Activated T-helper 17 cell treated with anti-CD3 and anti-CD28 coated beads, Interleukin-2, amount 50 U/mL, for 72 hours (primary cell): ENCODE measurements at places on chromosomes 5 and 9.

DNA sequence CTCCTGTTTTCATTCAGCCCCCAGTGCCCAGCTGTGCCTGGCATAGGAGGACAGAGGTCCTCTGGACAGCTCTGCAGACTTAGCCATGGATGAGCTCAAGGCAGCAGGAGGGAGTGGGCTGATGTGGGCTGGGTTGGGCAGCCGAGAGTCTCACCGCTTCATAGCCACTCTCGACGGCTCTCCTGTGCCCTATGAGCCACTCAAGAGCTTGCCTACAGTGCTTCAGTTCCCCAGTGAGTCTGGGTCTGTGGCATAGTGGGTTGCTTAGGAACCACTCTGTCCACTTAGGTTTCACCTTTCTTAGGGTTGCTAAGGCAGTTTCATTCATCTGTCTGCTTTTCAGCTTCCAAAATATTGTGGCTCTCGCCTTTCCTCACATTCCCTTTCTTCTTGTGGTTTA lies 296.8 kb downstream of the ICE1 start:
- no peak for ATAC-seq

- ATAC-seq: no peak
Measured at GRCh38 chr5:15620501-15620900, 120.5 kb downstream of the FBXL7 start.

DNA sequence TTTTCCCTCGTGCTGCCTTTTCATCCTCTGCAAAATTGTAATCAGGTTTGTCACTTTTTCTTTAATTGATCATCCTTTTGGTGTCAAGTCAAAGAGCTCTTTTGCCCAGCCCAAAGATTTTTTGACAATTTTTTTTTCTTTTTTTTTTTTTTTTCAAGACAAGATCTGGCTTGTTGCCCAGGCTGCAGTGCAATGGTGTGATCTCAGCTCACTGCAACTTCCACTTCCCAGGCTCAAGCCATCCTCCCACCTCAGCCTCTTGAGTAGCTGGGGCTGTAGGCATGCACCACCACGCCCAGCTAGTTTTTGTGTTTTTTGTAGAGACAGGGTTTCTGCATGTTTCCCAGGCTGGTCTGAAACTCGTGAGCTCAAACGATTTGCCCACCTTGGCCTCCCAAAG lies 36.7 kb downstream of the CDK7 start:
- ATAC-seq: no peak

- no peak for ATAC-seq
Measured at GRCh38 chr9:6171667-6172066, 43.9 kb upstream of the IL33 start.

DNA sequence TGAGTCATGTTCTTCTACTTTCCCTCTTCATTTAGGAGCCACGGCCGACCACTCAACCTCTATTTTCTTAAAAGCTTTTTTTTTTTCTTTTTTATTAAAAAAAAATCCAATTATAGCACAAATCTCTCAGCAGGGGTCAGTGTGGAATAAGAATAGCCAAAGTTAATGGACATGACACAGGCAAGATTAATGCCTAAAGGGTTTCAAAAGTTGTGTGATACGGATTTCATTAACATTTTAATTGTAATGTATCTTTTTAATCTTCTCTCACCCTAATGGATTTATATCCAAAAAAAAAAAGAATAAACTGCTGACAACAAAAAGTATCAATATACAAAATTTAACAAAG lies 5.4 kb downstream of the NACC2 start:
- ATAC-seq: no peak

- ATAC-seq: no peak
Measured at GRCh38 chr9:98142925-98143481, 24.0 kb upstream of the TRIM14 start.

DNA sequence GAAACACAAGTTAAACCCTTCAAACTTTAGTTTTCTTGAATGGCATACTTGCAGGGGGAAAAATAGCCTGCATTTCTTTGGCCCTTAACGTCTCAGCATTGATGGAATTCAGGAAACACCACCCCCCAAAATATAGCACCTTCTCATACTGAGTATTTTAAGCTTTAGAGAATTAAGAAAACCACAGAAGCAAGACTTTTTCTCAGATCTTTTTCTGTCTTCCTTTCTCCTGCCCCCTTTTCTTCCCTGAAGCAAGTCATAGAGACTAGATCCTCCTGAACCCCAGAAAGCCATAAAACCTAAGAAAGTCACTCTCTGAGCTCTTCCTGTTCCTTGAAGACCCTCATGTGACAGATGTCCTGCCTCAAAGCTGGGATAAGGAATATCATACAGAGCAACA lies 1069.9 kb downstream of the EFNA5 start:
- no peak for ATAC-seq

DNA sequence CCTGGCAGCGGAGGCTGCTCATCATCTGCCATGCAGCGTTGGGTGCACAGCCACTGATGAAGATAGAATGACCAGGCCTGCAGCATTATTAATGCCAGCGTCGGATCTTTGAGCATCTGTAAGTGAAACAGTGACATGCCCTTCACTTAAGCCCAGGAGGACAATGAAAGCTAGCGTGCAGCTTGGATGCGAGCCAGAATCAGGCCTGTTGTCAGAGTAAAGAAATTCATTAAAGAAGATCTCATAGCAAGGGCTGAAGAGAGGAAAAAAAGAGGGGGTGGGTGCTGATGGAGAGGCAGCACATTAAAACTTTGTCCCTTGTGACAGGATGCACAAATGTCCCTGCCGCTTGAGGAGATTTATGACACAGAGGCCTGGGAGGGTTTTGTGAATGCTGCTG lies 186.1 kb upstream of the MAST4 start:
- ATAC-seq: no peak

DNA sequence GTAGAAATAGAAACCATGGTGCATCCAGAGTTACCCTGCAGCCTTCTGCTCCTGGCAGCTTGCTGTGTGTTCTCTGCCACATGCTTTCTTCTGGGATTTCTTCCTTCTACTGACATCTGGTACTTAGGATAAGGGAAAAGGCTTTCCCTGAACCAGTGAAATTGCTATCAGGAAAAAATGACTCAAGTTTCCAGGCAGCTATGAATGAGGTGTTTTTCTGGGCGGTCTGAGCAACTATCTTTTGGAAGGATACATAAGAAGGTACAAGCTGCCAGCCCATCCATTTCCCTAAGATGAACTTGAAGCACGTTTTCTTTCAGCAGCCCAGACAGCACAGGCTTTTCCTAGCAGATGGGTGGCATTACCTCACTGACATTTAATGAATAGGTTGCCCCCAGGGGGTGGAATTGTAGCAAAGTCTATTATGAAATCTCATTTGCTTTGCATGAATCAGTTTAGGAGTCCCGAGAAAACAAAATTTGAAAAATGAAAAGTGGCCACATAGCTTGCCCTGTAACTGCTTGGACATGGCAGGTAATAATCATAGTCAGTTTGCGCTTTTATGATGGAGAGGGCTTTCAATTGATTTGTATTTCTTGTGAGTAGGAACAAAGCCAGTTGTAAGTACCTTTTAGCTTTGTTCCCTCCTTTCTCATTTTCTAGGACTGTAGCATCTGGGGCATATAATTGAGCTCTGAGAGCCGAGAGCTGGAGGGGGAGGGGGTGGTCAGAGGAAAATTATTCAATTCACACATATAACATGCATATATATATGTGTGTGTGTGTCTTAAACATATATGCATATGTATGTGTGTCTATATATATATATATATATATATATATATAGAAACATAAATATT lies 108.5 kb downstream of the C9orf152 start:
- no peak for ATAC-seq

- no peak for ATAC-seq
Measured at GRCh38 chr9:133825555-133826218, 87.5 kb upstream of the SARDH start.

- no peak for ATAC-seq
Measured at GRCh38 chr5:96321345-96321744, 111.7 kb downstream of the PCSK1 start.

DNA sequence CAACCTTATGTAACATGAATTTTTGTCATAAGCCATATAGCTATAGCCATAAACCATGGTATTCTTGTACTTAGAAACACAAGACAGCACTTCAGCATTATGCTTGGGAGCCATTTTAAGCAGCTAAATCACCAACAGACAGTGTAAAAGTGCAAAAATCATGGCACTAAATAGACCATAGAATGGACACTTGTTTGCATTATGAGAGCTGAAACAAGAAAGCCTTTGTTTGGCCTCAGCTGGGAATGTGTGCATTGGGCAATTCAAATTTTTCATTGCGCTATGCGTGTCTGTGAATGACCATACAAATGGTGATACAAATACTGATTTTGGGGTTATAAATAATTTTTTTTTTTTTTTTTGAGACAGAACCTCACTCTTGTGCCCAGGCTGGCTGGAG lies 23.7 kb downstream of the KDM4C start:
- no peak for ATAC-seq

GRCh38 chr5:138927979-138928378 lies 52.8 kb upstream of the LRRTM2 start:
- no peak for ATAC-seq

- ATAC-seq: no peak
Measured at GRCh38 chr5:15799014-15799413, 299.0 kb downstream of the FBXL7 start.

- no peak for ATAC-seq
Measured at GRCh38 chr5:93206203-93206602, 374.8 kb downstream of the NR2F1-AS1 start.

DNA sequence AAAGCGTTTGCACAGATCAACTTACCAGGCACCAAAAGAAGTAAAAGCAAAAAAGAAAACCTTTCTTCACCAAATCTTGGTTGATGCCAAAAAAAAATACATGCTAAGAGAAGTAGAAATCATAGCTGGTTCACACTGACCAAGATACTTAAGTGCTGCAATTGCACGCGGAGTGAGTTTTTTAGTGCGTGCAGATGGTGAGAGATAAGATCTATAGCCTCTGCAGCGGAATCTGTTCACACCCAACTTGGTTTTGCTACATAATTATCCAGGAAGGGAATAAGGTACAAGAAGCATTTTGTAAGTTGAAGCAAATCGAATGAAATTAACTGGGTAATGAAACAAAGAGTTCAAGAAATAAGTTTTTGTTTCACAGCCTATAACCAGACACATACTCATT lies 36.4 kb upstream of the CCDC152 start:
- no peak for ATAC-seq

- ATAC-seq: no peak
Measured at GRCh38 chr5:54086191-54086590, 224.2 kb downstream of the ARL15 start.

- no peak for ATAC-seq
Measured at GRCh38 chr5:31976169-31976568, 197.9 kb downstream of the GOLPH3 start.

- peak; percentile 88 for ATAC-seq
Measured at GRCh38 chr5:171957591-171958251, 48.7 kb downstream of the FBXW11 start.

- ATAC-seq: no peak
Measured at GRCh38 chr5:73180566-73180965, 7.6 kb downstream of the TMEM174 start.

DNA sequence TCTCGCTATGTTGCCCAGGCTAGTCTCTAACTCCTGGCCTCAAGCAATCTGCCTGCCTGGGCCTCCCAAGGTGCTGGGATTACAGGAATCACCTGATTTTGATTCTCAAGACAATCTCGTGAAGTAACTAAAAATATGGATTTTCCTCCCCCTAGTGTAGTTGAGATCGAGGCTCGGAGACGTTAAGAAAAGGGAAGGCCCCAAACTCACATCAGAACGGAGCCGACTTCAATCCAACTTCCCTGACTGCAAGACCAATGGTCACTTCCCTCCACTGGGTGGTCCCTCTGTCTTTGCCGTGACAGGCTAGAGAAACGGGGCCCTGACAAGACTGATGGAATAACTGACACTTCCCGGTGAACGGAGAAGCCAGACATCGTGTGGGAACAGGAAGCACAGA lies 28.3 kb downstream of the BARHL1 start:
- ATAC-seq: no peak

GRCh38 chr9:113581865-113582697 lies 118.6 kb downstream of the RGS3 start:
- ATAC-seq: peak; percentile 53

- ATAC-seq: no peak
Measured at GRCh38 chr9:37761511-37761910, 7.9 kb downstream of the TRMT10B start.

DNA sequence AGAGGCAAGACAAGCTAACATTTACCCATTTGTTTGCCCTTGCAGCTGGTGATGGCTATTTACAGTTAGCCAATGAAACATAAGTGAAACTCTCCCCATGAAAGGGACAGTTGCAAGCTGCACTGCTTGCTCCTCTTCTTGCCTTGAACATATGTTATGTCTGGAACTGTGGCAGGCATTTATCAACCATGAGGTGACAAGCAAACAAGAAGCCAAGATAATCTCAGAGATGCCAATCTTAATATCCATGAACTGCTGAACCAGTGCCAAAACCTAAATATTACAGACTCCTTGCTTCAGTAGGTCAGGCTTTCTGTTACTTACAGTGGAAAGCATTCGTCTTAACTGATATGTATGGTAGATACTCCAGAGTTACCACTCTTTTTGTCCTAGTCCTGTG lies 133.4 kb downstream of the ACTBL2 start:
- no peak for ATAC-seq

DNA sequence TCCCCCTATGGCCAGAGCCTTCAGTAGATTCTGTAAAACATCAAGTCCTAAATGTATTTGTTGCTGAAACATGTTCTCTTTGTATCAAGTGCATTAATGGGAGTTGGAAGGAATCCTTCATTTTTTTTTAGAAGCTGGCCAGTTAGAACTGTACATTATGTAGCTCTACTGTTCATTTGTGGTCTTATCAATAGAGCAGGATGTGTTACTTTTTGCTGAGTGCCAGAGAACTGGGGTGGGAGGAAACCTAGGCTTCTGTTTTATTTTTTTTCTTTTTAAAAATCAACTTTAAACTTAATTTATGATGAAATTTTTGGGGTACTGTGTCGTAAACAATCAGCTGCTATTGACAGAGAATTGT lies 5.1 kb downstream of the PIP5K1B start:
- no peak for ATAC-seq
